ENCODE measurements at places on chromosomes 11 and 22.
A peak's percentile ranks its signal among the peaks of the same experiment; 100 is the strongest.

GRCh38 chr11:28245131-28245530, 136.9 kb downstream of the METTL15 start:
- DNase-seq, result no peak

DNA sequence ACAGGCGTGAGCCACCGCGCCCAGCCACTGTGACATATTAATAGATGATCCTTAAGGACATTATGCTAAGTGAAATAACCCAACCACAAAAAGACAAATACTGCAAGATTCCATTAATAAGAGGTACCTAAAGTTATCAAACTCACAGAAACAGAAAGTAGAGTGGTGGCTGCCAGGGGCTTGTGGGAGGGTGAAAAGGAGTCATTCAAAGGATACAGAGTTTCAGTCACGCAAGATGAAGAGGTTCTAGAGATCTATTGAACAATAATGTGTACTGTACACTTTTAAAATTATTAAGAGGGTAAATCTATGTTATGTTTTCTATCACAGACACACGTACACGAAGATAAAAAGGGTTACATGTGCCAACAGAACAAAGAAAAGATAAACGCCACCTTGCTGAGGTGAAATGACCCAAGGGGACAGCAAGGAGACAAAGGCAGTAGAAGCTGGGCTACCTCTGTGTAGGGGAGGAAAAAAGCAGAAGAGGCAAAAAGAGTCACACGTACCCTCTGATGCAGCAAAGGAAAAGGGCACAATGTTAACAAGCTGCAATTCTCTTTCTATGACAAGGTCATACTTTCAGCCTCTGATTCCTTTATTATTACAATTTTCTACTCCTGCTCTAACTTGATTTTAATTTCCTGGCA, 65.3 kb downstream of the AMBRA1 start:
- DNase-seq, result no peak

GRCh38 chr11:8068605-8069221, 12.3 kb upstream of the TUB start:
- DNase-seq, result peak; percentile 42

- DNase-seq, result peak; percentile 79
Measured at GRCh38 chr11:17686231-17686980, 33.0 kb upstream of the MYOD1 start.

DNA sequence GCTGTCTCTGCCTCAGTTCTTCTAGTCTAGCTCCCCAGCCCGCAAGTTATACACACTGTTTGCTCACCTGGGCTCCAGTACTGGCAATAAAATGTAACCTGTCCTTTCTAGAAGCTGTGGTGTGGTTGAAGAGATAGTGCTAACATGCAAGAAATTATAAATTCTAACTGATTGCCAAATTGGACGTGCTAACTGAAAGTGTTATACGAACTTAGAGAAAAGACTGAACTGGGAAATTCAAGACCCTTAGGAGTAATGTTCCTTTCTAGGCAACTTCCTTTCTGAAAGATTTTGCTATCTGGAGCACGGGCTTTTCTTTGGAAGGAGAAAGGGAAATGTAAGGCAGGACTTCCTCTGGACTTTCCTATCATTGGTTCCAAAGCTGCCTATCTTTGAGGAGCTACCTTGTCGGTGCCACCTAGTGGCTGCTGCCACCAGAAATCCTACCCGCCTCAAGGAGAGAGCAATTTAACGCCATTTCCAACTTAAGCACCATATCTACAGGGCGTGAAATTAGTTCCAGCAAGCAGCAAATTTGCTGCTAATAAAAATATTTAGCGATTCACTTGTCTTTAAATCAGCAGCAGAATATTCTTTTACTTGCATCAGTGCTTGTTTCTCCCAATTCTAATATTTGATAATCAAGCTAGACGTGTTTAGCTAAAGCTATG, 12.7 kb upstream of the TMEM218 start:
- no peak for DNase-seq

DNA sequence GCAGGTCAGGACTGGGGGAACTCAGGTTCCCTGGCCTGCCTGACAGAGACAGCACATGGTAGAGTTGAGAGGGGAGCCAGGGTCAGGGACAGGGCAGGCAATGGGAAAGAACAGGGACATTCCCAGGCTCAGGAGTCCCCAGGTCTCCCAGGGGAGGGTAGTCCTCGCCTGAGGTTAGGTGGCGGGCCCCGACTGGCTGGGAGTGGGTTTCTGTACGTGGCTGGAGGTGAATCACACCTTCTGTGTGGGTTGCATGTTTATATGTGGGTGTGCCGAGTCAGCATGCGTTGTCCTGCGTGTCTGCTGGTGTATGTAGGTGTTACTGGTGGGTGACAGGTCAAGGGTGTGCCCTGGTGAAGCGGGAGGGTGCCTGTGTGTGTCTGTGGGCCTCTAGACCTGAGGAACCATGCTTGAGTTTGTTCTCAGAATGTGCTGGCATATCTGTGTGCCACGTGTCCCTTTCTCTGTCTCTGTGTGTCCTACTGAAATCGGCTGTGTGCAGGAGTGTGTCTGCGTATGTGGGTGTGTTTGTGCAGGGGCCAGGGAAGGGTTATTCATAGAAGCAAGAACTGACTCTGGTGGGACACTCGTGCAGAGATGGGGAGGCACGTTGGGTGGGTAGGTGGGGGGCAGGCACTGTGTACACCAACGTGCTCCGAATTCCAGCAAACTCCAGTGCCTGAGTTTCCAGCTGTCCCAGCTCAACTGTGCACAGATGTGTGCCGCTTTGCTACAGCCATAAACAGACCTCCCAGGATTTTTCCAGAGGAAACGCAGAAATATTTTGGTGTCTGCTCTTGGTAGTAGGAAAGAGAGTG, 23.8 kb upstream of the OAF start:
- DNase-seq, result peak; percentile 42

GRCh38 chr11:34755671-34756070, 134.8 kb downstream of the EHF start:
- DNase-seq, result no peak

- DNase-seq, result no peak
Measured at GRCh38 chr11:43937434-43938411, 4.7 kb upstream of the C11orf96 start.
